NCI-H1105 treated with DMSO at 0.1 percent for 48 hours (cell line): ENCODE measurements at places on chromosomes 2 and 18.

GRCh38 chr2:236745420-236746210 lies 176.0 kb downstream of the ACKR3 start:
- no peak for DNase-seq

DNA sequence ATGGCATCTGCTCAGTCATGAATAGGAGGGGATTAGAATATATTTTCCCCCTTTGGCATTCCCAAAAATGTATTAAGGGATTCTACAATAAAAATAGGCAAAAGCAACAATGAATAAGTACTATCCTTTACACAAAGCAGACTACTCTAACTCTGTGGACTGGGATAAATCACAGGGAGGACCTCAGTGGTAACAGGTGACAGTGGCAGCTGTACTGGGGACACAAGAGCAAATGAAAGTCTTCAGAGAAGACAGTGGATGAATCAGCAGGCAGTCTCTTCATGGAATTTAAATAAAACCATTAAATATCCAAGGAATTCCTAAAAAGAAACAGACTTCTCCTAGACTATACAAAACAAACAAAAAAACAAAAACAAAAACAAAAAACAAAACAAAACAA lies 4.8 kb downstream of the CDH7 start:
- no peak for DNase-seq

- DNase-seq, result no peak
Measured at GRCh38 chr18:49757513-49758262, 55.6 kb downstream of the ACAA2 start.

DNA sequence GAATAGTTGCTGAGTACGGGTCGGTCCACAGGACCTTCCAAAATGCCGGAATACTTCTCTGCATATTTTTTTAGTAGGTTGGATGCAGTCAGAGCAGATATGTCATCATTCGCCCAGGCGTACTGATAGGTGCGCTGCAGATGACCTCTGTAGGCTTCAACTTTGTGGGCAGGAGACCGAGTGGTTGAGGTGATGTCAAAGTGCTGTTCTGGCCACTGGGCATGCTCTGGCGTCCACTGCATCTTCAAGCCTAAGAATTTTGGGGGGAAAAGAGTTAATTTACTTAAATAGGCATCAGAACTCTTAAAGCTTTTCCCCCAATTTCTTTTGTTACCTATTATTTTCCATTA lies 124.3 kb downstream of the FIGN start:
- no peak for DNase-seq

GRCh38 chr2:46813680-46814079 lies 101.9 kb downstream of the MCFD2 start:
- DNase-seq, result no peak

GRCh38 chr2:240649331-240649730 lies 24.1 kb downstream of the GPR35 start:
- DNase-seq, result no peak

GRCh38 chr2:219245148-219245898 lies at the start of the genes GLB1L and STK16:
Gene GLB1L (minus strand): TSS chr2:219245444. CDS start chr2:219243573, 1,871 bp downstream.
Gene STK16 (plus strand): TSS chr2:219245479. CDS start chr2:219246000, 521 bp downstream.
- DNase-seq, result peak; percentile 66
